ENCODE measurements at places on chromosomes 12 and 14.

DNA sequence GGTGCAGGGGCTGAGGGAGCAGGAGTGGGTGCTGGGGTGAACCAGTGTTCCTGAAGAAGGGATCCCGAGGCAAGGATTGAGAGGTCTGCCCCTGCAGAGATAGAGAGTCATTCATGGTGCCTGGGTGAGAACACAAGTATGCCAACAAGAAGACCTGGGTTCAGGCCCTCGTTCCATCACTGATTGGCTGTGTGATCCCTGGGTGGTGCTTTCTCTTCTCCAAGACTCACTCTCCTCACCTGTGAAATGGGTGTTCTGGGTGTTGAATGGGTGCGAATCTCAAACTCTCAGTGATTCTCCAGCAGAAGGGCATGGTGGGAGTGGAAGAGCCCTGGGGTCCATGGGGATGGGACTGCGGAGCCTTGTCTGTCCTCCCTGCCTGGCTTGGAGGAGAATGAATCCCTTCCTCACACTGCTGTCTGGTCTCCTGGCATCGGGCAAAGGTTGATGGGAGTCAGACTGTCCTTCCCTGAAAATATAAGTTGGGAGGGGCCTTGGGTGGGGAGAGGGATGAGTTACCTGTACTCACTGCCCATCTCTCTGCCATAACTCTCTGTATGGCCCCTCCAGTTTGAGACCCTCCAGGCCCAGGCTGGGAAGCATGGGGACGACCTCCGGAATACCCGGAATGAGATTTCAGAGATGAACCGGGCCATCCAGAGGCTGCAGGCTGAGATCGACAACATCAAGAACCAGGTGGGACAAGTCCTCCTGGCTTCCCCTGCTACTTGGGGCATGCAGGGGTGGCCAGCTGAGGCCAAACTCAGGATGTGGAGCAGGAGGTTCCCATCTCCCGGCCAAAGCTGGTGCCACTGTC, 9.6 kb downstream of the KRT7 start:
- no peak for DNase-seq

GRCh38 chr12:71109834-71110233, 48.0 kb downstream of the TSPAN8 start:
- DNase-seq: no peak

DNA sequence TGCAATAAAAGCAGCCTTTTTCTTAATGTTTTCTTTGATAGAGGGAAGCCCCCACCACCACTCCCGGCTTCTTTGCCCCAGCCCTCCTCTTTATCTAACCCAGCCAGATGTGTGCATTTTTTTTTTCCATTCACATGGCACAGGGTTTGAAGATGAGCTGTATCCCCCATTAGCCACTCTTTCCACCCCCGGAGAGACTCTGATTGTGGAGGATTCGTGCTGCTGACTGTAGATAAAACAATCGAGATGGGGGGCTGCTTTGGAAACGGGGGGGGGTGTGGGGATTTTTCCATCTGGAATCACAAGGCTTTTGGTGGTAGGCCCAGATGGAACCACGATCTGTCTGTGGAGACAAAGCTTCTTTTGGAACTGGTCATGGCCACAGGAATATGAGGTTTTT, 46.2 kb upstream of the VASH1 start:
- DNase-seq: no peak

DNA sequence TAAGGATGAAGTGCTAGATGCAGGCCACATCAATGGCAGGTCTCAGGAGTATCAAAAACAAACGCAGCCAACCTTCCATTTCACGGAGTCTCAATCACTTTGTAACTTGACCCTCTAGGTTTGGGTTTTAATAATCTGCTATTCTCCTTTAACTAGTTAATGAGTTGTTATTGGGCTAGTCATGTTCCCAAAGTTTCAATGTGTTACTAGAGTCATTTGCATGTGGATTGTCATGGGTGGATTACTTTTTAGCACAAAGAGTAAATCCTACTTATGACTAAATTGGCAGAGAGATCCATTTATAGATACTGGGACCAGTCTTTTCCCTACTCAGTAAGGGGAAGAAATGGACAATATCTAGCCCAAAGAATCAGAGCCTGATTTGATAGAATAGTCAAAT, 151.0 kb downstream of the BCAT1 start:
- DNase-seq: no peak

All from adrenal gland (tissue), 19 donors.